ENCODE measurements at places on chromosomes 6 and 20.

- DNase-seq = no peak
Measured at GRCh38 chr6:114714836-114715507, 372.1 kb upstream of the HS3ST5 start.

DNA sequence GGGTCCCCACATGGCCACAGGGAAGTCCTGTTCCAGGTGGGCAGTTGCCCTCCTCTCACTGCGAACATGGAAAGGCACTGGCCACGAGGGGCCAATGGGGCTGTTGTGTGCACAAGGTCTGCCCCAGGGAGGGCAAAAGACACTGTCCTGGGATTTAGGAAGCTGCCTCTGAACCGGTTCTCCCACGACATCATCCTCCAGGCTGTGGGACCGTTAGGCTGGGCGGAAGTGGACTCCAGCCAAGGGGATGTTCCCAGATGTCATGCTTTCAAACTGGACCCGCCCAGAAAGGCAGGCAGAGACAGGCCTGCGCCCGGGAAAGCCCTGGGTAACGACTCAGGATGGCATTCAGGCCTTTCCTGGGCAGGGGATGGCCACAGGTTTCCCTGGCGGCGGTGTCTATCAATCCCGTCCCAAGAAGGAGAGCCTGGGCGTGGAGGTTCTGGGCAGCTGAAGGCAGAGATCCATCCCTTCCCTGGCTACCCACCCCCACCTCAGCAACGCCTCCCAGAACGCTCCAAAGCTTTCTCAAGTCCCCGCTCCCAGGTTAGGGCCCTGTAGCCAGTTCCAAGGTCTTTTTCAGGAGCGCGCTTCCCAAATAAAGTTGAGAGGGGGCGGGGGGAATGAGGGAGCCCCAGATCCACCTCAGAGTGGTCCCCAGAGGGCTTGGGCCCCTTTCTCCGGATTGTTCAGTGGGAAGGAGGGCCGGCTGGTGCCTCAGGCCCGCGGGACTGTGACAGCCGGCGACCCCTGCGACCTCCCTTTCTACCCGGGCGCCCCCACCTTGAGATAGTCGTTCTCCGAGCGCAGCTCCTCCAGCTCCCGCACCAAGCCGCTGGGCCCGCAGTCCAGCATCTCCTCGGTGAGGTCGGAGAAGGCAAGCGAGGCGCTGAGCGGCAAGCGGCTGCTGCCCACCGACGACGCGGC is 13.8 kb upstream of the TLDC2 start:
- no peak for DNase-seq

DNA sequence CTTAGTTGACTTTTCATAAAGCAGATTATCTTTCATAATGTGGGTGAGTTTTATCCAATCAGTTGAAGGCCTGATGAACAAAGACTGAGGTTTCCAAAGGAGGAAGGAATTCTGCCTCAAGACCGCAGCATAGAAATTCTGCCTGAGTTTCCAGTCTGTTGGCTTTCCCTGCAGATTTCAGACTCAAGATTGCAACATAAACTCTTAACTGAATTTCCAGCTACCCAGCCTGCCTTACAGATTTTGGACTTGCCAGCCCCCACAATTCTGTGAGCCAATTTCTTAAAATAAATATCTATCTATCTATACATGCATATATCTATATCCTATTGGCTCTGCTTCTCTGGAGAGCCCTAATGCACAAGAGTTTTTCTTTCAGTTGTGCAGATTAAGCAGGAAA is 57.3 kb upstream of the SMLR1 start:
- no peak for DNase-seq

DNA sequence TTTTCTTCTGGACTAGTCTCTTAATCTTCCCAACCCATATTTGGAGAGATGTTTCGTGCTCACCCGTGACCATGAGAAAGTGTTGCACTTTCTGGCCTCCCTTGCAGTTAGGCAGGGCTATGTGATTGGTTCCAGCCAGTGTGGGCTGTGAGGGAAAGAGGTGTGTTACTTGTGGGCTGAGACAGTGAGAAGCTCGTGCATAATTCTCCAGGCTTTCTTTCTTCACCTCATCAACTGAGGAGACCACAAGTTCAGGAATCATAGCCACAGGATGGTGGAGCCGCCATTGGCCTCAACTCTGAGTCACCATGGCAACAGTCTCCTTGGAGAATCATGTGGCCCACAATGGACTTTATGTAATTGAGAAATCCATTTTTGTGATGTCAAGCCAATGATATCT is 57.5 kb upstream of the FUCA2 start:
- no peak for DNase-seq

- no peak for DNase-seq
Measured at GRCh38 chr6:147156799-147157382, 47.3 kb upstream of the STXBP5 start.

GRCh38 chr6:70180901-70181599 is 121.8 kb downstream of the COL9A1 start:
- DNase-seq = no peak

DNA sequence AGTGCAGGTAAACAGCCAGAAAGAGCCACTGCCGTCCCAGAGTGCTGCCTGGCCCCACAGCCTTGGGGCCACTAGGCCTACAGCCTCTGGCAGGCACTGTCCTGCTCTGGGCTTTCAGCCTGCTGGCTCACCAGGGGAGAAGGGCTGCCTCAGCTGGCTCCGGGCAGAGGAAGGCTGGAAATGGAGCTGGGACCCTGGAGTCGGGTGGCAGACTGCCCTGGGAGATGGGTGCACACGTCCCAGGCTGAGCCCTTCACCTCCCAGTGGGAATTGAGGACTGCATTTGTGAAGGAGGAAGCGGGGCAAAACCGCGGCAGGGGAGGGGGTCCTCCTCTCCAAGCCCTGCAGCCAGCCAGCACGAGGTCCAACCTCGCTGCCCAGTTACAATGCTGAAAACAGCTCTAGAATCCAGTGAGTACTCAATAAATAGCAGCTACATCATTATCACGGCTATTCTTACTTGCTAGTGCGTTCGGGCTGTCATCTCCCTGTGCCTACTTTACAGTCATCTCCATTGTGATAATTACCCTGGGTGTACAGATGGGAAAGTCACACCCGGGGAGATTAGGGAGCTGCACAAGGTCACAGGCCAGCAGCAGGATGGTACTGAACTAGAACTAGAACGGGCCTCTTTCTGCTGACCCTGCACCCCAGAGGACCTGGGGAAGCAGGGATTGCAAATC is 13.1 kb downstream of the ACSS1 start:
- no peak for DNase-seq

DNA sequence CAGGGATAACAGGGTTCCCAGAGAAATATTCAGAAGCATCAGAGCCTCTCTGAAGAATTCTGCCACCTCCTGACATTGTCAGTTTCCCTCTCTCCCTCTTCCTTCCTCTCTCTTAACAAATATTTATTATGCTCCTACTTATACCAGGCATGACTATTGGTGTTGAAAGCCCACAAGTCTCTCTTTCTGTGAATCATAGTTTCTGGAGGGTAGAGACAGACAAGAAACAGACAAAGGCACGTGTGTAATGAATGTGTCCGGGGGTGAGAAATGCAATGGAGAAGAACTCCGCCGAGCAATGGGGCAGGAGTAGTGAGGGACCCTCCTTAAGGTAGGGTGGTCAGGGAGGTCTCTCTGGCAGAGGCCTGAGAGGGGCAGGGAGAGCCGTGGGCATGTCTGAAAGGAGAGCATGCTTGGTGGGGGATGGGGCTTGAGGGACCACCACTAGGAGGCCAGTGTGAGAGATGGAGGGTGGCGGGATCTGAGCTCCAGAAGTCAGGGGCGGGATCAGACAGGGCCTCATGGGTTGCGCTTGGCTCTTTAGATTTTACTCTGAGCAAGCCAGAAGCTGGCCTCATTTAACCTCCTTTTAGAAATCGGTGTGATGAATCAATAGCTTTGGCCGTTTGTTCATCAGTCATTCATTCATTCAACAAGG is 57.3 kb downstream of the EYA2 start:
- no peak for DNase-seq

GRCh38 chr6:22106451-22106850 is 190.4 kb downstream of the PRL start:
- no peak for DNase-seq

DNA sequence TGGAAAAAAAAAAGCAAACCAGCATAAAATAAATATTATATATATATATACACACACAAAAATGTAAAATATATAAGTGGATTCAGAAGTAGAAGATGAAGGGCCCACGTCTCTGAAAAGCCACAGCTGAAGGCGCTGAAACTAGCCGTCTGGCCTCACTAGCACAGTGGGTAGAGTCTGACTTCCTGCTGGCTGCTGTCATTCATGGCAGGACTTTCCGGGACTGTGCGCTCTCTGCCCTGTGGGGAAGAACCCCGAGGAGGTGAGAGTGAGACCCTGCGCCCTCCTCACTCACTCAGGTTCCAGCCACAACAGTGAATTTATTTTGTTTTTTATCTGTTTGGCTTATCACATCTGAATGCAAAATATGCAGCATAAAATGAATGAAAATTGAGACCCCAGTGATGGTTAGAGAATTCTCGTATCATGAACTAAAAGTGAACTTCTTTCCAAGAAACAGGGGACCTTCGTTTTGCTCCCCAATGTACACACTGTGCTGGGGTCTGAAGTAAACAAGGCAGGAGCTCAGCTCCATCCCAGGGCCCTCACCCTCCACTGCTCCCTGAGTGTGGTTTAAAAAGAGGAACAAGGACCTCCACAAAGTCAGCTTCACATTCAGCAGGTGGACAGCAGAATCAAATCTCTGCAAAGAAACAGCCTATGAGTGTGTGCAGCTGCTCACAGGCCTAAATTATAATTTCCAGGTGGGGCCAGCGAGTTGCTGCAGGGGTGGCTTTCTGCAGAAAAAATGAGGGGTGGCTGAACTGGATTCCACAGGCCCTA is 1.3 kb upstream of the RAMACL start:
- DNase-seq = no peak

GRCh38 chr6:138160329-138161087 is 1.2 kb upstream of the ARFGEF3 start:
- DNase-seq = no peak
